ENCODE measurements at places on chromosomes 13 and 19. TPM values are rescaled to one million over a fixed set of nuclear protein-coding genes. Genes with fewer than 3 reads are reported as not detected.

CILP2 gene
- 6.0 TPM for total RNA-seq

DNAAF3 gene
- 1.8 TPM for total RNA-seq

LRG1 gene
- total RNA-seq: 0.14 TPM

FBN3 gene
- 0.53 TPM for total RNA-seq

HPN gene
- total RNA-seq: 0.31 TPM

ATP8B3 gene
- 4.4 TPM for total RNA-seq

KLC3 gene
- total RNA-seq: 1.2 TPM

ACTMAP gene
- total RNA-seq: 9.6 TPM

Data from astrocyte (in vitro differentiated cells and primary cell).